ENCODE measurements at places on chromosomes 6 and 20.

DNA sequence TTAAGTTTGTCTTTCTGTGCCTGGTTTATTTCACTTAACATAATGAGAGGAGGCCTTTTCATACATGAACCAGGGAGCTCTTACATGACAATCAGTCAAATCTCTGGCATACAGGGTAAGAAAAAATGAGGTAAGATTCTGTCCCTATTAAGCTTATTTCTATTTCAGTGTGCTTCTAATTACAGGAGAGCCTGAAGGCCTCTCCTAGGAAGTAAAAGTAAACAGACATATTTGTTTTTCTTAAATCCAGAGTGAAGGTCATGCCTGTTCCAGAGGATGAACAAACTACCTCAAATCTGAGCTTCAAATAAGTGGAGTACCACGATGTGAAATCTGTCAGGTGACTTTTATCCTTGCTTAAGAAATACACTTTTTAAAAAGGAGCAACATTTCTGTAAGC lies 72.6 kb downstream of the POPDC3 start:
- DNase-seq = no peak

DNA sequence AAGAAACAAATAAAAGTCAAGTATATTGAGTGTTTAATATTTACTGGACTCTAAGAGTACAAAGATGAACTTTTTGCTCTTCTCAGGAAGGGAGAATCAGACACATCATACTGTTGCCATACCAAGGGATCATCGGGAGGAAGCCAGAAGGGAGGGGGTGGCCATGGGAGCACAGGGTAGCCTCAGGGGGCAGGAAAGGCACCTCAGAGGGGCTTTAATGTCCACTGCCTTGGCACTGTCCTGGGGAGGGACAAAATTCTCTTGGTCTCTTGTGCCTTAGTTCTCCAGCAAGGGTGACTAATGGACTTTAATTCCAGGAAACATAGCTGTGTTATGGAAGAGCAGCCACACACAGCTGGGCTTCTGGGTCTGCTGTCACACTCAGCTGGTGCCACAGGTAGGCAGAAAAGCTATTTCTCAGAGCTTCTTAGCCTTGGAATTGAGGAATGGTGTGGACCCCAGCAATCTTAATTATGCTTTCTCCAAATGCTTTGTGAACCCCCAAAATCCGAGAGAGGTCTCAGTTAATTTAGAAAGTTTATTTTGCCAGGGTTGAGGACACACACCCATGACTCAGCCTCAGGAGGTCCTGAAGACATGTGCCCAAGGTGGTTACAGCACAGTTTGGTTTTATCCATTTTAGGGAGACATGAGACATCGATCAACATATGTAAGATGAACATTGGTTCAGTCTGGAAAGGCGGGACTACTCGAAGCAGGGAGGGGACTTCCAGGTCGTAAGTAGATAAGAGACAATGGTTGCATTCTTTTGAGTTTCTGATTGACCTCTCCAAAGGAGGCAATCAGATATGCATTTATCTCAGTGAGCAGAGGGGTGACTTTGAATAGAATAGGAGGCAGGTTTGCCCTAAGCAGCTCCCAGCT lies 53.2 kb downstream of the MRAP2 start:
- no peak for DNase-seq

DNA sequence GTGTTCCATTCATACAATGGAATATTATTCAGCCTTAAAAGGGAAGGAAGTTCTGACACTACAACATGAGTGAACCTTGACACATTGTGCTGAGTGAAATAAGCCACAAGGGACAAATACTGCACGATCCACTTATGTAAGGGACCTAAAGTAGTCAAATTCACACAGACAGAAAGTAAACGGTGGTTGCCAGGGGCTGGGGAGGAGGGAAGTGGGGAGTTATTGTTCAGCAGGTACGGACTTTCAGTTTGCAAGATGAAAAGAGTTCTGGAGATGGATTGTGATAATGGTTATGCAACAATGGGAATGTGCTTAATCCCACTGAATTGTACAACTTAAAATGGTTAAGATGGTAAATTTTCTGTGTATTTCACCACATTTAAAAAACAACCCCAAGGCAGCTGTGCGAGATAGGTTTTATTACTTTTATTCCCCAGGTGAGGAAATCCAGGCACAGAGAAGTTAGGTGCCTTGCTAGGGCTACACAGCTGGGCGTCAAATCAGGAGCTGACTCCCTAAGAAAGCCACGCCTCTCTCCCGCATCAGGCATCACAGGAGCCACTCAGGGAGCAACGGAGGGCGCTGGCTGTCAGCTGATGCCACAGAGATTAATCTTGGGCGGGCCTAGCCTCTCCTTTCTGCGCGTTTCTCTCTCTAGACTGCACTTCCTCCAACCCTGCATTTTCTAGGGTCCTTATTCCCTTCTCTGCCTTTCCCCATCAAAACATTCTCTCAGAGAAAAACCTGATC lies 9.3 kb upstream of the TRAF3IP2 start:
- DNase-seq = peak; percentile 35

GRCh38 chr20:56715309-56715708 lies 86.2 kb downstream of the TFAP2C start:
- DNase-seq = no peak

GRCh38 chr20:53220482-53221307 lies 248.5 kb downstream of the TSHZ2 start:
- DNase-seq = no peak

DNA sequence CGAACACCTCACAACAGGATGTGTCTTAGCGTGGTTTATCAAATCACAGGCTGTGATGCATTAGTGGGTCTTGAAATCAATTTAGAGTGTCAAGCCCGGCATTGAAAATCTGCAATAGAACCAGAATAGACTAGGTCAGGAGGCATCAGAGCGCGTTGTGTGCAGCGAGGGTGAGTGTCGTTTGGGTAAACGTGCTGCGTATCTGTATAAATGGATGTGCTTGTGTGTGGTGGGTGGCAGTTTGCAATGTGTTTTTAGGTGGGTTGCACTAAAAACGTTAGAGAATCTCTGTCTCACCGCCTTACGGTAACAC lies 121.0 kb upstream of the SULF2 start:
- DNase-seq = no peak

GRCh38 chr6:9801249-9801754 lies 613.6 kb downstream of the TFAP2A start:
- no peak for DNase-seq

GRCh38 chr6:149935246-149935645 lies 6.6 kb upstream of the ULBP2 start:
- no peak for DNase-seq

- DNase-seq = no peak
Observed at GRCh38 chr20:23686046-23686750, 2.6 kb downstream of the CST4 start.

DNA sequence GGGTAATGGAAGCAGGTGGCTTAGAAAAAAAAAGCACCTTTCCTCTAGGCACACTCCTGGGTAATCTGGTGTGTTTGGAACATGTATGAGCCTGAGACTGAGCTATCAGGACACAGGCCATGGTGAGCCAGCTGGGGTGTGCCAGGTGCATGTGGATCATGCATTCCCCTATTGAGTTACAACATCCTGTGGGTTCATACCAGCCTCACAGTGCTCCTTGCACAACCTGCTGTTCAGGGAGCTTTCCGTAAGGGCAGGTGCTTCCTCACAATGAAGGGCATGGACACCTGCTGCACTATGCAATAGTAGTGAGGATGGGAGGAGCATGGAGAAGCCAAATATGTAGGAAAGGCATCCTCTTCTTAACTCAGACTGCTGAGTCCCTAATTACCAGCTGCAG lies 197.2 kb upstream of the SUPT3H start:
- DNase-seq = no peak

DNA sequence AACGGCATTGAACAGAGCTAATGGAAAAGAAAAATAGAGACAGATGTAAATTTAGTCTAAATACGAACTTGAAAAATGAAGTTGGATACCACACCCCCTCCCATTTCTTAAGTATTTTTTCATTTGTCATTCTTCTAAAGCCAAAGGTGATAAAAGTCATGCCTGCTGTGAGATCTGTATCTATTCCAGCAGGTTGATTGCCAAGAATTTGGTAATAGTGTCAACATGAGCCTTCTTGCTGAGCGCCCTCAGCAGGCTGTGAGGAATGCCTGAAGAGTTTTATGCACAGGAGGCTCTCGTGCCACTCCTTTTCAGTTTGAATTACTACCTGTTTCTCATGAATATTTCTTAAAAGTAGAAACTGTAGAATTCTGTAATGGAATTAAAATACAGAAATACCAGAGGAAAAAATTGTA lies 165.4 kb downstream of the QKI start:
- no peak for DNase-seq

DNA sequence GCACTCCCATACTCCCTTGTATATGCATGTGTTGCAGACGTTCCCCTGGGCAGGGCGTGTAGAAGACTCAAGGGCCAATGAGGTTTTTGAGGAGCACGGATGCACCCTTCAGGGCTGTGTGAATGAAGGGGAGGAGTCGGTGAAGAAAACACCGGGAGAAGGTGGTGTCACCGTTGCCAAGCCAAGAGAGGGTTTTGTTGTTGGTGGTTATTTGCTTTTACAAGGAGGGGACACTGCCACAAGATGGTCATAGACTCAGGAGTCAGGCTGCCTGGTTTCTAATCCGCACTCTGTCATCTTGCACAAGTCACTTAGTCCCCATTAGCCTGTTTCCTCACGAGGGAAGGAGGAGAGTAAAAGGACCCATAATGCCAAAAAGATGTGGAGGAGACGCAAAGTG lies 124.0 kb downstream of the PXDC1 start:
- no peak for DNase-seq

DNA sequence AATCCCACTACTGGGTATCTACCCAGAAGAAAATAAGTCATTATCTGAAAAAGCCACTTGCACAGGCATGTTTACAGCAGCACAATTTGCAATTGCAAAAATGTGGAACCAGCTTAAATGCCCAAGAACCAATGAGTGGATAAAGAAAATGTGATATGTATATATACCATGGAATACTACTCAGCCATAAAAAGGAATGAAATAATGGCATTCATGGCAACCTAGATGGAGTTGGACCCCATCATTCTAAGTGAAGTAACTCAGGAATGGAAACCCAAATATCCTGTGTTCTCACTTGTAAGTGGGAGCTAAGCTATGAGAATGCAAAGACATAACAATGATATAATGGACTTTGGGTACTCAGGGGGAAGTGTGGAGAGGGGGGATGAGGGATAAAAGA lies 4.6 kb downstream of the RNGTT start:
- no peak for DNase-seq

- DNase-seq = no peak
Observed at GRCh38 chr20:47551841-47552240, 50.2 kb downstream of the NCOA3 start.

DNA sequence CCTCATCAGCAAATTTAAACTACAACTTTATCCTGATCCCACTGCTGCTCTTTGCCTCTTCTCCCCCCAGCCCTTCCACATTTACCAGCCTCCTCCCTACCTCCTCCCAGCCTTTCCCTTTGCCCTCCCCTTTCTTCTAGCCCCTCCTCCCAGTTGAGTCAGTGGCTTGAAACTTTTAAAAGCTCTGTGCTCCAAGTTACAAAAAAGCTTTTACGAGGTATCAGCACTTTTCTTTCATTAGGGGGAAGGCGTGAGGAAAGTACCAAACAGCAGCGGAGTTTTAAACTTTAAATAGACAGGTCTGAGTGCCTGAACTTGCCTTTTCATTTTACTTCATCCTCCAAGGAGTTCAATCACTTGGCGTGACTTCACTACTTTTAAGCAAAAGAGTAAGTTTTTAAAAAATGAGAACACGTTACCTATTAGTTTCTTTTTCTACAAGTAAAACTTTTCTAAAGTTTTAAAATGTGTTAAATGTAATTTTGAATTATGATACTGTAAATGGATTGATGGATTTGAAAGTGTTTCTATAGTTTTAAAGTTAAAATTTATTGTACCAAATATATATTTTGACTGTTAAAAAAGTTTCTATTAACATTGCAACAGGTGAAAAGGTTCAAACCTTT lies at the start of gene GJA1:
TSS of gene GJA1 (plus strand) at position 203 of the 626 bp plus-strand sequence. CDS start 11,202 bp downstream, outside the sequence.
- DNase-seq = no peak

DNA sequence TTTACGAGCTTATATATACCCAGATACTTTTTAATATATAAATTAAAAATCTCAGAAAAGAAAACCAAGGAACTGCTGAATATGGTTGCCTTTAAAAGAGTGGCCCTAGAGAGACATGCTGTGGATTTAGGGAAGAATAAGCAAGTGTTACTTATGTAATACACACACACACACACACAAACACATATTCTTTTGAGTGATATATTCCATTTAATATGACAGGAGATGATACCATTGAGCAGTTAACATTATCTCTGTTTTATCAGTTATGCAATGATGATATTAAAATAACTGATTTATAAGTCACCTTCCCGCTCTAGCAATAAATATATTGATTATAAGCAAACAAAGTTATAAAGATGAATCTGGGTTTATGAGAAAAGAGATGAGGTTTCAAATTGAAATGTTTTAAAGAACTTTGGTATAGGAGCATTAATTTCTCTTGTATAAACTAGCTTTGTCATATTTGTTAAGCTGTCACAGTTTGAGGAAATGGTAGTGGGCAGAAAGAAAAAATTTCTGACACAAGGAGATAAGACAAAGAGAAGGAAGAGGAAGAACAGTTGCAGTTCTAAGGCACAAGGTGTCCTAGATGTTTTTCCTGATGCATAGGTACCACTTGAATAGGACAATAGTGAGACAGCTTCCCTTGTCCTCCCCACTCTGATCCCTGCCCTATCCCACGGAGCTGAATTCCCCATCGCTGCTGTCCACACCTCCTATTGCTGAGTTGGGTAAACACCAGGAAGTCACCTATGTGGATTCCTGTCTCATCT lies 26.4 kb downstream of the GPX5 start:
- DNase-seq = no peak

GRCh38 chr6:2502998-2503674 lies 247.6 kb downstream of the MYLK4 start:
- DNase-seq = peak; percentile 9

GRCh38 chr6:3457710-3458602 lies 1.1 kb upstream of the SLC22A23 start:
- DNase-seq = no peak

GRCh38 chr6:92428448-92428847 lies 990.9 kb downstream of the EPHA7 start:
- DNase-seq = no peak

DNA sequence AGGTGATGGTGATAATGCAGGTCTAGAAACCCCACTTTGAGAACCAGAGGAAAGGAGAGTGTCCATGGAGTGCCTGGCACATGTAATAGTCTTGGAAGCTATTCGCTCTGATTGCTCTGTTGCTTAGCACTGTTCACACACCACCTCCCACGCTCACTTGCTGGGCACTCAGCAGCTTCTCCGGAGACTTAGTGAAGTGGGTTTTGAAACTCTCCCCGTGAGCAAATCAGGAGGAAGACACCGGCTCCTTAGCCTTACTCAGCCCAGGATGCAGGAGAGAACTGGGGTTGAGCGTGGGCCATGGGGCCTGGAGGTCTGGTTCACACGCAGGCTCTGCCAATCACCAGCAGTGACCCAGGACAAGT lies 22.2 kb downstream of the BMP7 start:
- peak; percentile 35 for DNase-seq

GRCh38 chr20:35489717-35490116 lies 34.3 kb downstream of the CEP250 start:
- DNase-seq = no peak

GRCh38 chr6:40640599-40641227 lies 53.5 kb upstream of the LRFN2 start:
- peak; percentile 2 for DNase-seq

Measured in inflammatory macrophage treated with lipopolysaccharide for 1 hour (primary cell).